Stimulated activated CD8-positive, alpha-beta memory T cell treated with anti-CD3 and anti-CD28 coated beads, Interleukin-7, amount 100 ng/mL, for 48 hours (primary cell): ENCODE measurements at places on chromosomes 3 and 15.

- DNase-seq = no peak
Measured at GRCh38 chr3:2579206-2579605, 480.5 kb downstream of the CNTN4 start.

DNA sequence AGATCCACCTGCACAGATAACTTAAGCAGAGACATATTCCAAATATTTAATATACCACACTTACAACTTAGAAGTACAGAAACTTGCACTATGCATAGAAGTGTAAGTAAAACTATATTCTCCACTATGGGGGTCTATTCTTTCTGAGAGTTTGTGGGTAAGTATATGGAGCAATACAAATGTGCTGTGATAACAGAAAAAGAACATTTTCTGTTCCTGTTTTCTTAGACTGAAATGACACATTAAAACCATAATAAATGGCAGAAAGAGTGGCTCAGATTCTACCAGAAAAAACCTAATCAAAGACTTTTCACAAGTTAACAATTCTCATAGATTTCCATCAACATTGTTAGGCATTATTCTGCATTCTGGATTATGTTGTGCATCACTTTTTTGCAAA lies 96.6 kb upstream of the WNT7A start:
- no peak for DNase-seq

GRCh38 chr3:61182662-61183061 lies 68.6 kb downstream of the FHIT start:
- no peak for DNase-seq

DNA sequence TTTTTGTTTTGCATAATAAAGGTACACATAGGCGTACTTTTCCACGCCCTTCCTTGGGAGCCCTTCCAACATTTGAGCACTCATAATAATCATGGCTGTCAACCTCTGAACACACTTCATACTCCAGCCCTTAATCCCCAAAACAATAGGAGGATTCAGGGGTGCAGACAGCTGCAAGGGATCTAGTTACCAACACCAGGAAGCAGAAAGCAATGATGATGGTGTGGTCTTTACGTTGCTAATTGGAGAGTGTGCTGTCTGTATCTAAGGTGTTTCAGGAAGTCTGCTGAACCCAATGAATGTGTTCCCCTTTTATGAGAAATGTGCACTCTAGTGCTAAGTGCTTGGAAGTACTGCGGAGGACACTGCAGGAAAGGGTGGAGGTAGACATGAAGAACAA lies 60.3 kb upstream of the PDZRN3 start:
- no peak for DNase-seq

GRCh38 chr15:65264863-65265430 lies 21.7 kb downstream of the PARP16 start:
- DNase-seq = no peak

DNA sequence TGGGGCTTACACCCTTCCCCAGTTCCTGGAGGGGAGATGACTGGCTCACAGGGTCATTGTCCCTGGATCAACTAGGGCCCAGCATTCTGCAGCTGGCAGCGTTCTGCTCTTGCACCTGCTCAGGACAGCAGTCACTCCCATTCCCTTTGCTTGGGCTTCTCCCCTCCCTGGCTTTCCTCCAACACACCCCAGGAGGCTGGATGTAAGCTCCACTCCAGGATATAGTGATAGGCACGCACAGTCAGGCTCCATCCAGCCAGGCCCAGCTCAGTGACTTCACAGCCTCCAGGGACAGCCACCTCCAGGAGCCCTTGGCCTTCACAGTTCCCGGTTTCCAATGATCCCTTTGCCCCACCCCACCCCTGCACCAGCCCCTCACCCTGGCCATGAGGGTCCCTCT lies 1.9 kb downstream of the SPTBN5 start:
- DNase-seq = no peak

DNA sequence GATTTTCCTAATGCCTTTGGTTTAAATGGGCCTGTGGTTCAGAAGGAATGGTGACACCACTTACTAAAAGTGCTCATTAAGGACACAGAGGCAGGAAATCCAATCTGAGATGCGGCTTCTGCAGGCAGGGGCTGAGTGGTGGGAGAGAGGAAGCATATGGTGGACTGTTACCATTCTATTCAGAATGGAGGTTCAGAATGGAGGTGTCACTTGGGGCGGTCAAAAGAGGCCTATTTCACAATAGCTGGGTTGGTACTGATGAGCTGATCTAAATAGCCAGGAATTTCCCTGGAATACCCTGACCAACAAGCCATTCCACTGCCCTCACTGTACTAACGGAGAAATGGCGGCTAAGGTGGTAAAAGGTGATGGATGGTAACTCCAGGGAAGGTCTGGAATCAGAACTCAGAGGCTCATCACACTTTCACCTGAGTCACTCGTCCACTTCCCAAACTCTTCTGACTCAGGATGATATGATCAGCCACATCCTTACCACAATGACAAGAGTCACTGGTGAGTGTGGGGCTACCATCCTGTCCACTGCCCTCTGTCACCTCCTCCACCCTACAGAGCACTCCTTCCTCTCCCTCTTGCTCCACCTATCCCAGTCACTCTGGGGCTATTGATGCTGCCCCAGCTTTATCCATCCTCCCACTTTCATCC lies 15.7 kb downstream of the RFT1 start:
- peak; percentile 29 for DNase-seq

DNA sequence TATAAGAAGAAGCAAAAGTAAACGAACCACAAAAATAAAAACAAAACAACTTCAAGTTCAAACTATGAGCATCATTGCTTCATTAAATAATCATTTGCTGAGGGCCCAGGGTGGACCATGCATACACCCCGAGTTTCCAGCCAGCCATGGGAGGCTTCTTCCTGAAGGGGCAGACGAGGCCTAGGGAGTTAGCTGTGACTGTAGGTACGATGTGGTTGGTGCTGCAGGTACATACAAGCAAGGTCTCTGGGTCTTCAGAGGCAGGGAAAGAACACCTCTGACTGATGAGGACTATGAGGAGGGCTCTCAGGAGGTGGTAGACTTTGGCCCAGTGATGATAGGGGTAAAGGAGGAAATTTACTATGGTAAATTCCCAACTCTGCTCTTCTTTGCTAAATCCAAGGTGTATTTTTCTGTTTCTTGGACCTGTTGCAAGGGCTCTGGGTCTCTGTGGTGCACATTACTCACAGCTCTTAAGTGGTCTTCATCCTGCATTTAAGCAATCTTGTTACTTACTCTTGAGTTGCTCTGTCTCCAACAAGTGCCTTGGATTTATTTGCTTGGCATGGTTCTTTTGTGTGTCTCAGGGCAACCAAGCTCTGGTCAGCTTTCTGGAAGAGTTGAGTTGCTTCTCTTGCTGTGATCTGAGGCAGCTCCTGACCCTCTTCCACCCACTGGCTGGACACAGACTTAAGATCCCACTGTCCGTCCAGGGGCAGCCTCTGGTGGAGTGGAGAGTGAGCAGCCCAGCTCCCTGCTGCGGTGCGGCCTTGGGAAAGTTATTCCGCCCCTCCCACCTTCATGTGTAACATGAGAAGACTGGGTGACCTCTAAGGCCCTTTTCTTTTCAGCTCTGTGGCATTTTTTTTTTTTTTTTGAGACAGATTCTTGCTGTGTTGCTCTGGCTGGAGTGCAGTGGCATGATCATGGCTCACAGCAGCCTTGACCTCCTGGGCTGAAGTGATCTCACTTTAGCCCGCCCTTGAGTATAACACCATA lies 56.1 kb upstream of the KIF23 start:
- DNase-seq = no peak

DNA sequence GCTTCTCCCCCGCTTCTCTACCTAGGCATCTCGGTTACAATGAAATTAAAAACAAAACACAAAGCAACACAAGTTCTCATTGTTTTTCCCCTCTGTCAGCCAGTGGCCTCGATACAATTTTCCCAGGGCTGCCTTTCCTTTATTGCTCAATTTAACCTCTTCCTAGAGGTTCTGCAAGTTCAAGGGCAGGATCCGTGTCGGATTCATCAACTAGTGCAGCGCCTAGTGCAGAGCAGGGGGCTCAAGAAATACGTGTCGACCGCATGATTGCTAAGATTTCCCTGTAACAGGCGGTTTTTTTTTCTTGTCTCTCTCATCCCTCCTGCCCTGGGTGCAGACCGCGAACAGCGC lies 1.4 kb upstream of the BHLHE40 start:
- DNase-seq = no peak

GRCh38 chr3:186964616-186965015 lies 34.3 kb downstream of the ST6GAL1 start:
- DNase-seq = no peak

- DNase-seq = no peak
Measured at GRCh38 chr3:30686176-30686575, 79.8 kb downstream of the TGFBR2 start.

- DNase-seq = no peak
Measured at GRCh38 chr3:81270603-81271379, 490.7 kb downstream of the GBE1 start.

- no peak for DNase-seq
Measured at GRCh38 chr3:32817257-32817557, 590 bp upstream of the TRIM71 start.

DNA sequence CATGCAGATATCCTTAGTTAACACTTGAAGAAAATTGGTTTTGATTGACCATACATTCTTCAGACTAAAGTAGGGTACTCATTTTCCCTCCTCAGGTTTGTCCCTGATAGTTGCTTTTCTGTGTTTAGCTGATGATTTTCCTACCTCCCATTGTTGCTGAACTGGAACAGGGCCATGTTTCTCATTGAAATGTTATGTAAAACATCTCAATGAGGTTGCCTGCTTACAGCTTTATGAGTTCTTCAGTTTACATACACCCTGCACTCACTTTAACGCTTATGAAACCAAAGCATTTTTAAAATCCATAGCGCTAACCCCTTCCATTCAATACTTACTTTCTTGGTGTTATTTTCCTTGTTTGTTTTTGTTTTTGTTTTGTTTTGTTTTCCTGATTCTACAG lies 61.9 kb downstream of the HMG20A start:
- DNase-seq = no peak

DNA sequence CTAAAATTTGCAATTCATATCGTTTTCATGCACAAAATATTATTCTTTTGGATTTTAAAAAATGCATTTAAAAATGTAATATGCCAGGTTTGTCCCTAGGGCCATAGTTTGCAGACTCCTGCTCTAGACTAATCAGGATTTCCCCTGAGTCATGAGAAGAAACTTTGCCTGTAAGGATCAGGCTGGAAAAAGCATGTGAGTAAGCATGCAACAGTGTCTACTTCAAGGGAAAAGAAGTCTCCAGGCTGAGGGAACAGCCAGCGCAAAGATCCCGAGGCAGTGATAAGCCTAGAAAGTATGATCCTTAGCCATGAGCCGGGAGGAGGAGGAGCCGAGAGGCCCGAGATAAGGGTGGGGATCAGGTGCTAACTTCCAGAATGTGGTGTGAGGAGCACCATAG lies 382.8 kb upstream of the CFAP20DC start:
- DNase-seq = no peak

GRCh38 chr3:39249453-39250115 lies 30.3 kb downstream of the CX3CR1 start:
- no peak for DNase-seq

- no peak for DNase-seq
Measured at GRCh38 chr3:17844236-17844635, 101.8 kb upstream of the TBC1D5 start.

- no peak for DNase-seq
Measured at GRCh38 chr15:61133361-61133760, 95.7 kb downstream of the RORA start.

- no peak for DNase-seq
Measured at GRCh38 chr3:194667363-194667762, 4.6 kb downstream of the LSG1 start.

GRCh38 chr3:16455001-16455400 lies 58.5 kb downstream of the RFTN1 start:
- DNase-seq = no peak

- DNase-seq = no peak
Measured at GRCh38 chr3:132657869-132658747, 1.5 kb downstream of the ACAD11 start.

DNA sequence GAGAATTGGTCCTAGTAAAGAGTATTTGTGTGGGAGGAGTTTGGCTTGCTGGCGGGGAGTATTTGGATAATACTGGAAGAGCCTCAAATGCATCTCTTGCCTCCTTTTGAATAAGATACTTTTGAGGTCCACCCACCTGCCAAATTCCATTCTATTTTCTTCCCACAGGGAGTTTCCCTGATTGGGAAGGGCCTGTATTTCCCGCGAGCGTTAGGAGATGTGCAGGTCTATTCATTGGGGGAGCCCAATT lies 406 bp upstream of the RASA2 start:
- DNase-seq = no peak

GRCh38 chr3:190807719-190808375 lies 54.6 kb downstream of the GMNC start:
- no peak for DNase-seq

DNA sequence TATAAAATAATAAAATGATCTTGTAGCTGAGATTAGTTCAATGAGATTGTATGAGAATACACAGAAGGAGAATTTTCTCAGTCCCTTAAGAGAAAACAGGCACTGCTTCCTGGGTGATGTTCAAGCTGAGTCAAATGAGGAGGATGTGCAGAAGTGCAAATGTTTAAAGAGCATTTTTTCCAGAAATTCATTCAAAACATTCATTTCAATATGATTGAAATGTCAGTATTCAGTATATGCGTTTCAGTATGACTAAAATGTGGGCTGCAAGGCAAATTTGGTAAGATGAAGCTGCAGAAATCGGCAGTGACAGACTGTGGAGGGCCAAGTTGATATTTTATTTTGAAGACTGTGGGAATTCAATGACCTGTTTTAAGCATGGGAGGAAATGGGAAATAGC lies 19.3 kb upstream of the PYDC2 start:
- no peak for DNase-seq

DNA sequence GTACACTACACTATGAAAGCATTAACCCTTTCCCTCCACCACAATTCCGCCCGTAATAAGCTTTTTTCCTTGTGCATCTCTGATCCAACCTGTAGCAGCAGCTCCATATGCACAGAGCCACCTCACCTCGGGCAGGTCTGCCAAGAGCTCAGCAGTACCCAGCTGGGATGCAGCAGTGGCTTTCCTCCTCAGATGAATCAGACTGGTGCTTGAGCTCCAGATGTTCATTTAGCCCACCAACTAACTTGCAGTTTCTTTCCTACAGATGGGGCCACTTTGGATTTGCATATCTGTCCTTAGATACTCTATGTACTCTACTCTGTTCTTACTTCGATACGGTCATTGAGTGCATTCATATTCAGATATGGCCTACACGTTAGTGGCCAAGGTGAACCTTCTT lies 14.8 kb upstream of the FSIP1 start:
- DNase-seq = no peak

DNA sequence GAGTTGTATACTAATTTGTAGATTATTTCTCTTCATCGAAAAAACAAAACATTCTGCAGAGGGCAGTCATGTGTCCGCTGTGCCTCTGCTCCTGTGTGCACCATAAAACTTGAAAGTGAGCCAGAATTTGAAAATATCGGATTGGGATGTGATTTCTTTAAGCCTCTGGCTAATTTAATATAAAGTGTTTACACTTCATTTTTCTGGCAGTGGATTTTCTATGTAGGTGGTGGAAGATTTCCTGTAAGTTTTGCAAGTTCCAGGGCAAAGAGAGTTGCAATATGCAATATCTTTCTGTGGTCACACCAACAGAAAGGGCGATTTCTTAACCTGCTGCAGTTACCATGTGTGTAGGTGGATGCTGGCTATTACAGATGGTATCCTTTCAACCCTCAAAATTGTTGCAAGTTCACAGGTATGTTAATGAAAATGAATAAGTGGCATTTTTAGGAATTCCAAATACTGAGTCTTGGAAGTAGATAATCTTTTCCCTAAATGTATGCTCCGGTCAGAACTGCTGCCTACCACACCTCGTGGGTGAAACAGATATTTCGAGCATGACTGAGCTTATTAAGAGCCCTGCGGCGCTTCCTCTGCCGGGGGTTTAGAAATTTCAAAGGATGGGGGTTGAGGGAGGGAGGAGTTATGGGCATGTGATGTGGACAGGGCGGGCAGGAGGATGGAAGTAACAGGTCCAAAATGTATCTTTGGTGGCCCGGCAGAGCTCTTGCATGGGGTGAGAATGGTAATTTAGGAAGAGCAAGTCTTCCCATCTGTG lies 134.0 kb downstream of the PGPEP1L start:
- DNase-seq = no peak
